ENCODE measurements at places on chromosomes 11 and 22. TPM values are rescaled to one million over a fixed set of nuclear protein-coding genes. Genes with fewer than 3 reads are reported as not detected.

- no peak overlapping the region for H3K27ac ChIP-seq
- H3K27me3 ChIP-seq = no peaks in the 10 kb centered on the region
- DNase-seq = no peak
- no peak overlapping the region for H3K4me3 ChIP-seq
- H3K4me1 ChIP-seq = no peaks in the 10 kb centered on the region
- H3K36me3 ChIP-seq = no peaks in the 10 kb centered on the region
Measured at GRCh38 chr11:100328626-100329340, 358.3 kb upstream of the ARHGAP42 start.

DNA sequence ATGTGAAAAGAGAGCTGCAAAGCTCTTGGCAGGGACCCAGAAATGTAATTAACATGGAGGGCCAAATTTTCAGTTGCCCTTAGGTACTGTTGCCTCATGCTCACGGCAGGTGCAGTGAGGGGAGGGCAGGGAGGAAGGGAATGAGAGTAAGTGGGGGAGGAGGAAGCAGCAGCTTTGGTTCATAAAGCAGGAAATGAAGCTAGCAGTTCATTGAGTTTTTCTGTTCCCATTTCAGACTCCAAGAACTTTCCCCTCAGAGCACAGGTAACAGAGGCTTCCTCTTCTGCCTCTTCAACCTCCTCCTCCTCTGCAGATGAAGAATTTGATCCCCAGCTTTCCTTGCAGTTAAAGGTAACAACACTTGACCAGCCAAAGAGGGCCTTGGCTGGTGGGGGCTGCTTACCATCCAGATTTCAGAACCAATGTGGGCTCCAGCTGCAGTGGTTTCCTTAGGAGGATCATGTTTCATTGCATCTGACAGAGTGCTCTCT, 57.9 kb upstream of the PARVA start:
- H3K27me3 ChIP-seq = no peaks in the 10 kb centered on the region
- DNase-seq = no peak

- no peak overlapping the region for H3K27ac ChIP-seq
- H3K36me3 ChIP-seq = no peaks in the 10 kb centered on the region
Measured at GRCh38 chr11:60127311-60127811, 38.9 kb downstream of the MS4A2 start.

DNA sequence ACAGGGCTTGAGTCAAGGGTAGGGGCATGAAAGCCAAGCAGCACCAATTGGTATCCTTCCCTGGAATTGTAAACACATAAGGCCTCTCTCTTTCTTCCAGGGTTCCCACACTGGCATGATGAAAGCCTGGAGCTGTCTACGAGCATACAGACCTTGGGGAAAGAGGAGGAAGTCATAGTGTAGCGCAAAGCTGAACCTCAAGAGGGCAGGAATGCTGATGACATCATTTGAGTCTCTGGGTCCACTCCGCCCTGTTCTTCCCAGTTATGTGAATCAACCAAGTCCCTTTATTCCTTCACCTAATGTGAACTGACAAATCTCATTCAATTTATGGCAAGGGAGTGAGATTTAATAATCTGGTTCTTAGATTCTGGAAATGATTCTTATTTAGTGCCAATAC, 266.4 kb upstream of the NCAM1 start:
- H3K4me1 ChIP-seq = no peaks in the 10 kb centered on the region
- no peaks in the 10 kb centered on the region for H3K36me3 ChIP-seq
- H3K4me3 ChIP-seq = no peak overlapping the region

- H3K4me3 ChIP-seq = no peak overlapping the region
- no peaks in the 10 kb centered on the region for H3K36me3 ChIP-seq
- H3K27me3 ChIP-seq = peaks cover 3% of the 10 kb centered on the region
Measured at GRCh38 chr11:70604630-70605467, 206.5 kb downstream of the CTTN start.

- H3K4me3 ChIP-seq = no peak overlapping the region
- no peak for DNase-seq
- H3K27me3 ChIP-seq = no peaks in the 10 kb centered on the region
- H3K36me3 ChIP-seq = no peaks in the 10 kb centered on the region
- no peak overlapping the region for H3K27ac ChIP-seq
Measured at GRCh38 chr11:33742249-33742851, 6.1 kb upstream of the CD59 start.

DNA sequence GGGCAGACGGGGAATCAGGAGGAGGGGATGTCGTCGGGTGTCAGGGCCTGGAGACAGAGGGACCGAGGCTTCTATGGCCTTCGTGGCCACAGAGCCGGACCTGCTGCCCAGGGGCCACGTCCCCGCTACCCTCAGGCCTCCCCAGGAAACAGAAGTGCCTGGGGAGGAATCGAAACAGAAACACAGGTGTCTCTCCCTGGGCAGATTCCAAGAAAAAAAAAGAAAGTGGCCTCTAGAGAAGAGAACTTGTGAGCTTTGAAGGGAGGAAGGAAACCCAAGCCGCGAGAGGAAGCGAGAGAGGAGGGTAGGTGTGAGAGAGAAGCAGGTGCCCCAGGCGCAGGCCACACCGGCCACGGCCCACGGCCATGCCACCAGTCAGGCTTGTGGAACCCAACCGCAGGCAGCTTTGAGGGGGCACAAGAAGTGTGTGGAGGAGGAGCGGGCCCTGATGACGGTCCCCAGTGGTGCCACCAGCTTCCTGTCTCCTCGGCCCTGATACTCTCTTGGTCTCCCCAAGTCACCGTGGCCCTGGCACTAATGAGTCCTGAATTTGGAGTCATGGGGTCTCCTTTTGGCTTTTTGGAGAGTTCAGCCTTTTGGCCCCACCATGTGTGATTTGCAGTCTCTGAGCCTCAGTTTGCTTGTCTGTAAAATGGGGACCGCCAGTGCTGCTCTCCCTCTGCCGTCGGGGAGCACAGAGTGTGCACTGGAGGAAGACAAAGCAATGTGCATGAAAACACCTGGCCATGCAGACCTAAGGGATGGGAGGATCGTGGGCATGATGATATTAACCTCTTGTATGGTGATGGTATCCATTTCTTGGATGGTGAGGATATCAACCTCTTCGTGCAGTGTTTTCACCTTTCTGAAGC, 25.2 kb downstream of the LIF start:
- no peaks in the 10 kb centered on the region for H3K4me1 ChIP-seq
- DNase-seq = peak; percentile 66
- no peaks in the 10 kb centered on the region for H3K27me3 ChIP-seq
- no peaks in the 10 kb centered on the region for H3K36me3 ChIP-seq

Gene OR51A4
- not detected for total RNA-seq

Gene DGAT2
- total RNA-seq = 5.5 TPM
